ENCODE measurements at places on chromosomes 1 and 21.

- no peak for DNase-seq
These were observed 440 bp downstream of the TNFRSF25 start for GRCh38 chr1:6465461-6466005.

GRCh38 chr21:31846690-31847089 is 26.1 kb upstream of the HUNK start:
- no peak for DNase-seq

GRCh38 chr1:14994841-14995437 is 158.6 kb upstream of the TMEM51 start:
- DNase-seq: no peak

GRCh38 chr1:23718482-23718881 is 24.8 kb upstream of the ELOA start:
- DNase-seq: peak; percentile 58

GRCh38 chr1:92473781-92474495 is 12.8 kb downstream of the GFI1 start:
- DNase-seq: no peak

DNA sequence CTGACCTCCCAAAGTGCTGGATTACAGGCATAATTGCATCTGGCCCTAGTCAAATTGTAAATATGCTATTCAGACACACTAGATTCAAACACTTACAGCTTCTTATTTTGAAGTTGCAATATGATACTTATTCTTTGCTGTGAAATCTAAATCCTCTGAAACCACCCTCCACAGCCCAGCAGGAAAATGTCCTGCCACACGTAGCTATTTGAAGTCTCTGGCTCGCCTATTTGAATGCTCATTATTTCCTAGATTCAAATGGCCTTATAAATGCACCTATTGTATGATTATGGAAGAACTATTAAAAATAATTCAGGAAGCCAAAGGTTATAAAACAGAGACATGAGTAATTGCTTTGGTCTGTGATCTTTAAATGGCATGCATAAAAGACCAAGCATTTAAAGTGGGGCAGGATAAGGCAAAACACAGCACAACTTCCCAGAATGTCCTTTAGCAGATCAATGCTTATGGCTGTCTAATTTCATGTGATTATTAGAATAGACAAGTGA is 26.6 kb upstream of the FBXO28 start:
- DNase-seq: no peak

- DNase-seq: no peak
These were observed 122.3 kb upstream of the CXADR start for GRCh38 chr21:17390569-17390968.

- no peak for DNase-seq
These were observed 13.4 kb upstream of the ASCL5 start for GRCh38 chr1:201140235-201140940.

- DNase-seq: peak; percentile 77
These were observed 35.3 kb upstream of the POFUT2 start for GRCh38 chr21:45322960-45323461.

DNA sequence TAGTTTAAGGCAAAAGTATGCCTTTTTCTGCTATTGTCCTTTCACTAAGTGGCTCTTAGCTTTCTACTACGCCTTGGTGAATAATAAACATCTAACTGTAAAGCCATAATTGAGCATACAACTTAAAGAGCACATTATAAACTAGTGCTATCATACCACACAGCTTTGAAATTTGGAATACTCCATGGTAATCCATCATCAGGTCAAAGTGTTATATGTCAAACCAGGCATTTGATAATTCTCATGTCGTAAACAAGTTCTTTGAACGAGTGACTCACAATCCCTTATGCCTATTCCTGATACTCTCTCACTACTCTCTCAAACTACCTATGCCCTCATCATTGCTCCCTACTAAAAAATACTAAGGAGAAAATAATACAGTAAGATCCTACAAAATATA is 60.3 kb upstream of the FMN2 start:
- DNase-seq: peak; percentile 81

DNA sequence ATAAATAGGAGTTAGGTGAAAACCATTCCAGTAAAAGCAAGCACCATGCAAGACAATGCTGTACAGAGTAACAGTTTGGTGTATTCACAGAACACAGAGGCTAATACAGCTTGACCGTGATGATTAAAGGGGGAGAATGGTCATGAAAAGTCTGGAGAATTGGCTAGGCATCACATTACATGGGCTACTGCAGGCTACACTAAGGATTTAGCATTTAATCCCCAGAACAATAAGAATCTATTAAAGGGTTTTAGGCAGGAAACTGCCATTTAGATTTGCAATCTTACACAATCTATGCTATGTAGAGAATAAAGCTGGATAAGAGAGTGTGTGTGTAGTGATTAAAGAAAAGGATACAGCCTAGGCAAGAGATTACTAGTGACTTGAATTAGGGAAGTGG is 30.6 kb downstream of the HFM1 start:
- DNase-seq: no peak

- DNase-seq: peak; percentile 72
These were observed at the start of gene MAP10 for GRCh38 chr1:232805269-232806185. TSS of gene MAP10 (plus strand) at chr1:232805416. CDS start at chr1:232805450, 34 bp downstream.

GRCh38 chr1:226349801-226350518 is 41.0 kb upstream of the LIN9 start:
- no peak for DNase-seq

- no peak for DNase-seq
These were observed 283.9 kb downstream of the PBX1 start for GRCh38 chr1:164842870-164843269.

- DNase-seq: peak; percentile 80
These were observed 3.9 kb upstream of the NUAK2 start for GRCh38 chr1:205325334-205325884.
